ENCODE measurements at places on chromosomes 2 and 18.

DNA sequence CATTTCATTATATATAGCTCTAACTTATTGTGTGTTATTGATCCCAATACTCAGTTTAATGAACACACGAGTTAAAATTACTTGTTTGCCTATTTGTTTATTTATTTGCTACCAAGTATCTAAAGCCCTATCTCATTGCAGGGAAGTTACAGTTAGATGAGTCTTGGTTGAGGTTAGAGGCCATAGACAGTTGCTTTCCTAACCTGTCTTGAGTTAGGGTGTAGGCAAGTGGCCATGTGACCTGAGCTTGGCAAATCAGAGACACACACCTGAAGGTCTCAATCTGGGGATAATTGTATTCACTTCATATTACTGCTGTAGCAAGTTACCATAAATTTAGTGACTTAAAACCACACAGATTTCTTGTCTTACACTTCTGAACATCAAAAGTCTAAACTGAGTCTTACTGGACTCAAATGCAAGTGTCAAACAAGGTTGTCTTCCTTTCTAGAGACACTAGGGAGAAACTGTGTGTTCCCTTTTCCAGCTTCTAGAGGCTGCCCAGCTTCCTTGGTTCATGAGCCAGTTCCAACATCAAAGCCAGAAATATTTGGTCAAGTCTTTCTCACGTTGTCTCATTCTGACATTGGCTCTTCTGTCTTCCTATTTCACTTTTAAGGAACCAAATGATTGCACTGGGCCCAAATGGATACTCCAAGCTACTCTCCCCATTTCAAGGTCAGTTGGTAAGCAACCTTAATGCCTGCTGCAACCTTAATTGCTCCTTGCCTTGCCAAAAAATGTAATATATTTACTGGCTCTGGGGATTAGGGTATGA is 39.7 kb downstream of the COL3A1 start:
- no peak for DNase-seq

- DNase-seq: no peak
These were observed 63.0 kb downstream of the REEP1 start for GRCh38 chr2:86274265-86274917.

GRCh38 chr2:229261599-229261998 is 9.5 kb downstream of the PID1 start:
- no peak for DNase-seq

DNA sequence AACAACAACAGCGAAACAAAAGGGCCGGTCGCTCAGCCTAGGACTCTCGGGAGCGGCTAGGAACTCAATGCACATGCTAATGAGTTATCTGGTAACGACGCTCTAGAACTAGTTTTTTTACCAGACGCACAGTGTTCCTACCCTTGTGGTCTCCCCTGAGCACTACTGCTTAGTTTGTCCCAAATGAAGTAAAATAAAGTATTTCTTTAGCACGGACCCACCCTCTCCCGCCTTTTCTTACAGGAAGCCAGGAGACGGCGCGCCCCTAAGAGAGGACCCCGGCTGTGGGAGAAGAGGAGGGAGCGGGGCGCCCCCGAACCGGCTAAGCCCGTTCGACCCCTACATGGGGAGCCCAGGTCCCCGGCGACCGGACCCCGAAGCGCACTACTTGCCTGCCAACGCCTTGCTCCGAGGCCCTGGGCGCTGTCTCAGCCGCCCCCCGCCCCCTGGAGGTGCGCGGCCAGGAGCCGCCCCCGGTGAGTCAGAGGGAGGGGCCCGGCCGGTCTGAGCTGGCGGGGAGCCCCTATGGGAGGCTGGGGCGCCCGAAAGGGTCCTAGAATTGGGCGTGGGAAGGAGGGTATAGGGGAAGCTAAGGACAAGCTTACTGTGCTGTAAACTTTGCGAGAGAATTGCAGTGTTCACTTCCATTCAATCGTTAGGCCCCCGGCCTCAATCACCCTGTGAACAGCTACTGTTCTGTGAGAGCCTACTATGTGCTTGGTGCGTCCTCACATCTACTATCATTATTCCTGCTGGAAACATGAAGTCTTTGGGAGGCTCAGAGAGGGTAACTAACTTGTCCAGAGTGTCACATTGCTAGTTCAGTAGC is 3.6 kb upstream of the CAPG start:
- no peak for DNase-seq

DNA sequence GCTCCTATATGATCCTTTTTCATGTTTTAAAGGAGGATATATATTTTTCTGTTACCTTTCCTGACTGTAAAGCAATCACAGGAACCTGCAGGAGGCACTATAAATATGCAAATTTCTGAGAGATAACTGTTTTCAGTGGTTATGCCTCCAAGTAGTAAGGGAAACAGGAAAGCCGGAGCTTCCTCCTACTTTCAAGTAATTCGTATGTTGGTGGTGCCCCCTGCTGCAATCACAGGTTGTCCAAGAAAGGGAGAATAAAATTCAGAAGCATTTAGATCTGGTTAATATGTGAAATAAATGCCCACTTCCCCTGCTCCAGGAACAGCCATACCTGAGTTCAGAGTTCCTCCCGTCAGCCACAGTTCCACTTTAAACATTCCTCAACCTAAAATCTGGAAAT is 12.0 kb upstream of the BCL11A start:
- no peak for DNase-seq
